Cardiac muscle cell (in vitro differentiated cells and primary cell): ENCODE measurements at places on chromosomes 2 and 18. TPM values are rescaled to one million over a fixed set of nuclear protein-coding genes. Genes with fewer than 3 reads are reported as not detected.
A peak's percentile ranks its signal among the peaks of the same experiment; 100 is the strongest.

DNA sequence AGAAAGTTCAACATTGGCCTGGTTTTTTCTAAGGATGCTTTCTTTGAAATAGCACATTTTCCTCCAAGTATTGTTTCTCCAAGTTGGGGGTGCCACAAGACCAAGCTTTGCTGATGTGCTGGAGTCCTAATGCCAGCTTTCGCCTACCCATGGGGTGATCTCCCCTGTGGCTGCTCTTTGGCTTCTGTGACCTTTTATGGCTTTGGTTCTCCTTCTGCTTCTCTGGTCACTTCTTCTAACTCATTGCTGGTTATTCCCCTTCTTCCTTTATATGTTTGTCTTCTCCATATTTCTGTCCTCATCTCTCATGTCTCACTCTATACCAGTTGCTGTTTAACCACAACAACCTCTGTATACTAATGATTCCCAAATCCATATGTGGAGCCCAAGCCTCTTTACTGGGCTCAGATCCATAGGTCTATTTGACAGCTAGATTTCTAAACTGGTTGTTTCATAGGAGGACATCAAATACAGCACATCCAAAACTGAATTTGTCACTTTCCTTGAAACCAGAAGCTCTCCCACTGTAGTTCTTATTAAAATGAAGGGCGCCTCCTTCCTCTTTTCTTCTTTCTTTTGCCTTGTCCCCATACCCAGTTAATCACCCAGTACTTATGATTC, 23.1 kb downstream of the APOB start:
- no peak overlapping the region for H3K4me3 ChIP-seq
- DNase-seq, result no peak
- H3K36me3 ChIP-seq, result no peaks in the 10 kb centered on the region

DNA sequence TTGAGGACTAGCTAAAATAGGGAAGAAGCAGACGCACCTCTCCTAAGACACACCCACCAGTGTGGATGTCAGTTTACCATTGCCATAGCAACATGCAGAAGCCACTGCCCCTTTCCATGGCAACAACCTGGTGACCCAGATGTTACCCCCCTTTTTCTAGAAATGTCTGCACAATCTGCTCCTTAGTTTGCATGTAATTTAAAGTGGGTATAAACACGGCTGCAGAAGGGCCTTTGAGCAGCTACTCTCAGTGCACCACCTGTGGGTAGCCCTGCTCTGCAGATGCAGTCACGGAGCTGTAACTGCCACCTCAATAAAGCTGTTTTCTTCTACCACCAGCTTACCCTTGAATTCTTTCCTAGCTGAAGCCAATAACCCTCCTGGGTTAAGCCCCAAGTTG, 87.1 kb downstream of the FBXO15 start:
- no peaks in the 10 kb centered on the region for H3K27me3 ChIP-seq
- H3K27ac ChIP-seq, result no peak overlapping the region
- no peaks in the 10 kb centered on the region for H3K36me3 ChIP-seq
- DNase-seq, result no peak
- no peak overlapping the region for H3K4me3 ChIP-seq
- H3K4me1 ChIP-seq, result no peaks in the 10 kb centered on the region

DNA sequence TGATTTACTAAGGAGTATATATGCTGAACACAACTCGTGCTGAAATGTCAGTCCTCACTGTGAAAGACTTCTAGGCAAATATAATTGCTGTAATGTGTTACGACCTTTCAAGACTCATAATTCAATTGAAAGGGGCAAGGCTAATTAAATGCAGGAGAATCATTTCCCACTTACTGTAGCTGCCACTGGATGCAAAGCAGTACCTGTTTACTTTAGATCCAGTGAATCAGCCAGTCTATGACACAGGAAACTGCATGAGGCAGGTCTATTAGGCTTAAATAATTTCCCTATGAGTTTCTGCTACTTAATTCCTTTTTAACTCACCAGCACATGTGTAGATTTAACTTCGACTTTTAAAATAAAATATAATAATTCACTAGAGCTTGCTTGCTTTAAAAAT, 125.6 kb downstream of the CTNNA2 start:
- no peak overlapping the region for H3K4me3 ChIP-seq
- DNase-seq, result no peak
- H3K4me1 ChIP-seq, result no peaks in the 10 kb centered on the region
- H3K27me3 ChIP-seq, result no peaks in the 10 kb centered on the region
- H3K36me3 ChIP-seq, result no peaks in the 10 kb centered on the region

- H3K4me1 ChIP-seq, result no peaks in the 10 kb centered on the region
- no peaks in the 10 kb centered on the region for H3K27me3 ChIP-seq
- H3K4me3 ChIP-seq, result no peak overlapping the region
- no peak for DNase-seq
- no peaks in the 10 kb centered on the region for H3K36me3 ChIP-seq
- H3K27ac ChIP-seq, result no peak overlapping the region
These were observed 6.3 kb downstream of the C2orf81 start for GRCh38 chr2:74414881-74415761.

- H3K27ac ChIP-seq, result no peak overlapping the region
- H3K4me3 ChIP-seq, result no peak overlapping the region
- DNase-seq, result no peak
- H3K36me3 ChIP-seq, result no peaks in the 10 kb centered on the region
These were observed 87.2 kb downstream of the COBLL1 start for GRCh38 chr2:164754157-164755093.

- no peaks in the 10 kb centered on the region for H3K27me3 ChIP-seq
- H3K4me3 ChIP-seq, result no peak overlapping the region
- no peaks in the 10 kb centered on the region for H3K36me3 ChIP-seq
These were observed 148.4 kb upstream of the ACVR2A start for GRCh38 chr2:147696426-147696825.

GRCh38 chr2:52428224-52428623, 1339.4 kb upstream of the CHAC2 start:
- no peaks in the 10 kb centered on the region for H3K36me3 ChIP-seq
- H3K4me1 ChIP-seq, result no peaks in the 10 kb centered on the region
- no peak overlapping the region for H3K4me3 ChIP-seq
- H3K27me3 ChIP-seq, result no peaks in the 10 kb centered on the region
- H3K27ac ChIP-seq, result no peak overlapping the region
- DNase-seq, result no peak

DNA sequence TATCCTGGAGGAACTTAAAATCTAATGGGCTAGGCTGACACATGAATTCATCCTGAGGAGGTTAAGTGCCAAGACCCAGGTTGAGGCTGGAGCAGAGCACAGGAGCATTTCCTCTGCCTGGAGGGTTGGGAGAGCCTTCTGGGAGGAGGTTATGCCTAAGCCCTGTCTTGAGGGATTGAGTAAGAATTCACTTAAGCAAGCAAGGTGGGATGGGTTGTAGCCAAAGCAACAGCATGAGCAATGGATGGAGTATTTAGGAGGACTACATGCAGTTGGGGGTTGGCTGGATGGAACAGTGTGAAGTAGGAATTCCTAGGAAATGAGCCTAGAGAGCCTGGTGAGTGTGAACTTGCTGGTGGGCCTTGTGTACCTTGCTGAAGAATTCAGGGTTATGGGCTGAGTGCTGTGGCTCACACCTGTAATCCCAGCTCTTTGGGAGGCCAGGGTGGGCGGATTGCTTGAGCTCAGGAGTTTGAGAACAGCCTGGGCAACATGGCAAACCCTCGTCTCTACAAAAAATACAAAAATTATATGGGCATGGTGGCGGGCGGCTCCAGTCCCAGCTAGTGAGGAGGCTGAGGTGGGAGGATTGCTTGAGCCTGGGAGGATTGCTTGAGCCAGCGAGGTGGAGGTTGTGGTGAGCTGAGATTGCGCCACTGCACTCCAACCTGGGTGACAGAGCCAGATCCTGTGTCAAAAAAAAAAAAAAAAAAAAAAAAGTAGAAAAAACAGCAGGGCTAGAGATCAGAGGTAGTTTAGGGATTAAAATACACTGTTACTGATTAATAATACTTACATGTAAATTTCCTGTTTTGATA, 22.2 kb downstream of the TANC1 start:
- H3K27me3 ChIP-seq, result no peaks in the 10 kb centered on the region
- H3K27ac ChIP-seq, result no peak overlapping the region
- peak; percentile 93 for DNase-seq
- H3K36me3 ChIP-seq, result no peaks in the 10 kb centered on the region

NEU2 gene
- not detected in 2 replicates for total RNA-seq

RETREG2 gene
- 72.0 and 74.0 TPM in 2 replicates for total RNA-seq
